ENCODE measurements at places on chromosomes 12 and 14.
A peak's percentile ranks its signal among the peaks of the same experiment; 100 is the strongest.

DNA sequence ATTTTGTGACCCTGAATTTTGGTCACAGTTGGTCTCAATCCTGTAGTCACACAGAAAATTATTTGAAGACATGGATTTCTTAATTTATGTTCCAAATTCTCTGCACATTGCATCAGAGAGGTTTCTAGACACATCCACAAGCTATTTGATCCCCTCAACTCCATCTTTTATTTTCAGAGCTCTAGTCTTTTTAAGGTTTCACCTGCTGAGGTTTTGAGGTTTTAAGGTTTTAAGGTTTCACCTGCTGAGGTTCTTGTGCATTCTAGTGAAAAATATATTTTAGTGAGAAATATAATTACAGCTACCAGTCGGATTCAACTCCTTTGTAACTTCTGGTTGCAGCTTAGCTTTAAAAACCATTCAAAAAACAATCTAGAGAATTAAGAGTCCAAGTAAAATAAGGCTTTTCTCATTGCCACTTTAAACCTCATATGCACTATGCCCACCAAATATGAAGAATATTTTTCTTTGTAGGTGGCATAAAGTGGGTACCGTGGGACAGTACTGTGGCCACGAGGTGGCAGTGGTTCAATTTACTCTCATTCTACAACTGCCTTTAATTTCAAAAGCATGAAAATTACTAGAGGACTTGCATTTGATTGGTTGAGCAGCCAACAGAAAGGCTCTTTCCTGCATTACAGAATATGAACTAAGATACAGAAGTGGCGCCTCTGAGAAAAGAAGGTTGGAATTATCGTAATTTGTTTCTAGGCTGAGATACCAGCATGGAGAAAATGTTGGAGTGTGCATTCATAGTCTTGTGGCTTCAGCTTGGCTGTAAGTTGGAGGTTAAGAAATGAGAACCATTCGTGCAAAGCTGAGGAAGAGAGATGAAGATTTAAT lies 366.5 kb upstream of the OR4E1 start:
- DNase-seq, result peak; percentile 12

GRCh38 chr12:48199774-48200221 lies 3.3 kb downstream of the OR10AD1 start:
- DNase-seq, result no peak

- DNase-seq, result no peak
Measured at GRCh38 chr12:106446419-106447092, 89.0 kb downstream of the POLR3B start.

DNA sequence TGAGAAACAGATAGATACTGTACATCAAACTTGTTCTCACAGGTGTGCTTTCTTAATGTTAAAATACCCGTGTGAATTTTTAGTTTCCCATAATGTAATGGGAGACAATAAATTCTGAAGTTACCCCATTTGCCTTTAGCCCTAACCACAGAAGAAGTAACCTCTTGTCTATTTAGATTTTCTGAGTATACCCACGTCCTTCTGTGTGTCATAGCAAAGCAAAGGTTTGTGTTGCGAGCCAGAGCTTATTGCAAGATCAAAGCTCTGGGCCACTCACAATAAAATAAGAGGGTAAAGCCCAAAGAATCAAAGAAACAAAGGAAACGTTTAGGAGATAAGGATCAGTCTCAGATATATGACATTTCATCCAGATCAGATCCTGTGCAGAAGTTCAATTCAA lies 73.9 kb downstream of the BMP4 start:
- DNase-seq, result no peak

GRCh38 chr14:50059763-50060616 lies 56.4 kb downstream of the VCPKMT start:
- DNase-seq, result no peak

DNA sequence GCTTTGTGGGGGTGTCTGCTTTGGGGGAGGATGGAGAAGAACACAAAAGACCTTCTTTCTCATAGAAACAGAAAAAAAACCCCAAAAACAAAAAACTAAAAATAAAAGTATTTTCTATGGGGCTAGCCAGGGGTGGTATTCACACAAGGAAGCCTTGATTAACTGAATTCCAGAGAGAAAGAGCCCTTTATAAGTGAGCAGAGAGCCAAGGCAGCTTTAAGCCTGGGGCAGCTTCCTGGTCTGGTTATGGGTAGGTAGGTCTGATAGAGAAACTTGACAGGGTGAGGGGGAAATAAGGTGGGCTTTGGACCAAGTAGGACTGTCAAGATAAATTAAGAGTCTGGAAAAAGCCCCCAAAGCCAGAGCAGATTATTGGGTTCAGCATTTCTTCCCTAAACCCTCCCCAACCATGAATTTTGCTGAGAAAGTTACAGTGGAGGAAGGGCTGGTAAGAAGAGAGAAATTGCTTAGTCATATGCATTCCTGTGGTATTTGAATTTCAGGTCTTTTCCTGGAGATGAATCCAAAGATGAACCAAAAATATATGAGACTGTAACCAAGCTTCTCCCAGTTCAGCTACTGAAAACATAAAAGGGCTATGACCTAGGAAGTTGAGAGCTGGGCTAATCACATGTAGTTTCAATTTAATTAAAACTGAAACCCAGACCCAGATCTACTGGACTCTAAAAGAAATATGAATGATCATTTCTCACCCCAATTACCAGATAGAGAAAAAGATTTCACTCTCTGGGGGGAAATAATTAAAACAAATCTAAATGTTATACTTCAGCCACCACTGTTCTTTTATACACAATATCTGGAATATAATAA lies 144.8 kb downstream of the TBC1D30 start:
- no peak for DNase-seq

DNA sequence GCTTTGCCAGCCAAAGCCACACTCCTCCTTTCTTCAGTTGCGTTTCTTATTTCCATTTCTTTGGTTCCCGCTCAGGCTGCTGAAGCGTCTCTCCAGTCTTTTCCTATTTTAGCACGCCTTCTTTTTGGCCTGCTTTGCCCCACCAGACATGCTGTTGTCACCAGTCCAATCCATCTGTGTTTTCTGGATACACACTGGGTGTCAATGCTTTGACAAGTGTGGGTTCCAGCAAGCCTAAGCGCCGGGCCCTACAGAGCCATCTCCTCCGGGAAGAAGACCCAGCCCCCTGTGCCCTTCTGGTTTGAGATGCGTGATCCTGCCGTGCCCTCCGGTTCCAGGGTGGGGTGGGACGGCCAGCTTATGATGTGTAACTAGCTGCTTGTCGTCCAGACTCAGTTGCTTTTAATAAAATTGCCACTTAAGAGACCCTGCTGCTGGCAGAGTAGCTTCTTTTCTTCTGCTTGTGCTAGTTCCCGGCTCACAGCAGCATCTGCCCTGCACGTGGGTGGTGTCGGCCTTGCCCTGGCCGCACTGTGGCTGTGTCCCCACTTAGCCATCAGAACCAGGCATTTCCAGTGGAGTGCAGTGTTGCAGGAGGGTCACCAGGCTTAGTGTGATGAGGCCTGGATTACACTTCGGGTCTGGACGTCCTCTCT lies 29.7 kb downstream of the EML1 start:
- DNase-seq, result no peak
